ENCODE measurements at places on chromosomes 13 and 19.

DNA sequence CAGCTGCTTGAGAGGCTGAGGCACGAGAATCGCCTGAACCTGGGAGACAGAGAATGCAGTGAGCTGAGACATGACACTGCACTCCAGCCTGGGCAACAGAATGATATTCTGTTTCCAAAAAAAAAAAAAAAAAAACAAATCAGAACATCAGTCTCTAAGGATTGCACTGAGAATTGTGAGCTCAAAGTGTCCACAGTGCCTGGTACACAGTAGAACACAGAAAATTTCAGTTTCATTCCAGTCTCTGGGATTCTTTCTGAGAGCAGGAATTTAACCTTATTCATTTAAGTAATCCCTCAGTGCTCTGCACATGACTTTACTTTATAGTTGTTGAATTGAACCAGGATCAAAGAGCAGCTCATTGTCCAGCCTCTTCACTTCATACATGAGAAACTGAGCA, 25.9 kb upstream of the GATAD2A start:
- DNase-seq: no peak

- DNase-seq: no peak
Observed at GRCh38 chr13:85685436-85685835, 113.8 kb downstream of the SLITRK6 start.

GRCh38 chr19:19490214-19490968, 25.0 kb downstream of the TSSK6 start:
- DNase-seq: peak; percentile 84

DNA sequence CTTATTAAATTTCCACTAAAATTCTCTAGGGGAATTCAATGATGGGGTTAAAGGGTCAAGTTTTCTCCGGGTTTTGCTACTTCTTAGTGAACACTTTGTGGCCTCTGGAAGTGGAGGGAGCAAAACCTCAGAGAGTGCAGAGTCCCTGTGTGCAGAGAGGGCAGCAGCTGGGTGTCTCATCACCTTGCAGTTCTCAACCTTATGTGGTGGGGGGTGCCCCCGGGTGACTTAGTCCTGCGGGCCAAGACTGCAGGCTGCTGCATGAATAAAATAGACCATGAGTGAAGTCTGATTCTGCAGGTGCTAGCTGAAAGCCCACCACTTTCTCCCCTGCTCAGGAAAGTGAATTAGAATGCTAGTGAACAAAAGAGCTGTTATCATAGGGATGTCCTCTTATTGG, 191.6 kb downstream of the DLEU7 start:
- DNase-seq: no peak

- DNase-seq: no peak
Observed at GRCh38 chr13:72104656-72105180, 237.7 kb upstream of the DACH1 start.

DNA sequence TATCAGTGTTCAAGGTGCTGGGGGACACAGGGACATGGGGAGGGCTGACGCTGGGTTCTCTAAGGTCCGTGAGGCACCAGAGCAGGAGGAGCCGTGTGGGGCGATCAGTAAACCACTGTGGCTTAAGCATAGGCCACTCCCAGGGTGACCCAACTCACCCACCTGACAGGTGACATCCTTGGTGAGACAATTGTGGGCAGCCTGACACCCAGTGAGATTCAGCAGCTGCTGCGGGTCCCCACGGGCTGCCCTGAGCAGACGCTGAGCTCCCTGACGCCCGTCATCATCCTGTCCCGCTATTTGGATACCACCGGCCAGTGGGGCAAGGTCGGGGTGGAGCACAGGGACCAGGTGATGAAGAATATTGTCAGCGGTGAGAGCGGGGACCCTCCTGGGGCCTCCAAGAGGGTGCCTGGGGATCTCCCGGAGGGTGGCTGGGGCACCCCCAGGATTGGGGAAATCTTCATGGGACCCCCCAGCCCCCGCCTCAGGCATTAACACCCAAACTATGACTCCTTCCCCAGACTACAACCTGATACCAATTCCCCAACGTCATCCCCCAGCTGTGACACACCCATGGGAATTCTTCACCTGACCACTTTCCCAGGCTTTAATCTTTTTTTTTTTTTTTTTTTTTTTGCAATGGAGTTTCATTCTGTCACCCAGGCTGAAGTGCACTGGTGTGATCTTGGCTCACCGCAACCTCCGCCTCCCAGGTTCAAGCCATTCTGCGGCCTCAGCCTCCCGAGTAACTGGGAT, 33.3 kb upstream of the SHFL start:
- no peak for DNase-seq

GRCh38 chr19:49374665-49375434, 11.2 kb downstream of the DKKL1 start:
- no peak for DNase-seq

DNA sequence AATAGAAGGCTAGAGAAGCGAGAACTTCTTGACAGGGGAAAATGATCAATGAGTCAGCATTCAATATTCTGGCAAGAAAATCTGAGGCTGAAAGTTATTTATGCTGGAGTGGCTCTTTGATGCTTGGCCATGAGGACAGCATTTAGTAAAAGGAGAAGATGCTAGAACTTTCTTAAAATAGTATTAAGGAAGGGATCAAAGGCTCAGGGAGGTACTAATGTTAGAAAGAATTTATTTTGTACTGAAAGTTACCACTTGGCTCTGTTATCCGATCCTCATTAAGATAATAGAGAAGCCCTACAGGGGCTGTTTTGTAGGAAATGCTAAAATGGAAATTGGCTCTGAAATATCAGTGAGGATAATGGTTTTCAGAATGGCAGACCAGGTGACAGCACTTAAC, 1774.6 kb upstream of the PCDH20 start:
- no peak for DNase-seq

GRCh38 chr19:12543855-12544254, 7.4 kb downstream of the ZNF564 start:
- no peak for DNase-seq

DNA sequence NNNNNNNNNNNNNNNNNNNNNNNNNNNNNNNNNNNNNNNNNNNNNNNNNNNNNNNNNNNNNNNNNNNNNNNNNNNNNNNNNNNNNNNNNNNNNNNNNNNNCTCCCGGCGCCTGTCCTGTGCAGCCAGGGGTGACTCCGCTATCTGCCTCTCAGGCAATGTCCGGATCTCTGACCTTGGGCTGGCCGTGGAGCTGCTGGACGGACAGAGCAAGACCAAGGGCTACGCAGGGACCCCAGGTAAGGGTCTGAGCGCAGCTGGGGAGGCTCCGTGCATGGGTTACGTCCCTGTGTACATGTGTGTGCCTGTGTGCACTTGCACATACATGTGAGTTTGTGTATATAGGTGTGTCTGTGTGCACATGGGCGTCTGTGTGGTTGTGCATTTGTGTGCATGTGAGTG, 36.1 kb upstream of the TMEM255B start:
- DNase-seq: no peak

GRCh38 chr13:38542601-38543000, 144.3 kb upstream of the FREM2 start:
- DNase-seq: no peak

DNA sequence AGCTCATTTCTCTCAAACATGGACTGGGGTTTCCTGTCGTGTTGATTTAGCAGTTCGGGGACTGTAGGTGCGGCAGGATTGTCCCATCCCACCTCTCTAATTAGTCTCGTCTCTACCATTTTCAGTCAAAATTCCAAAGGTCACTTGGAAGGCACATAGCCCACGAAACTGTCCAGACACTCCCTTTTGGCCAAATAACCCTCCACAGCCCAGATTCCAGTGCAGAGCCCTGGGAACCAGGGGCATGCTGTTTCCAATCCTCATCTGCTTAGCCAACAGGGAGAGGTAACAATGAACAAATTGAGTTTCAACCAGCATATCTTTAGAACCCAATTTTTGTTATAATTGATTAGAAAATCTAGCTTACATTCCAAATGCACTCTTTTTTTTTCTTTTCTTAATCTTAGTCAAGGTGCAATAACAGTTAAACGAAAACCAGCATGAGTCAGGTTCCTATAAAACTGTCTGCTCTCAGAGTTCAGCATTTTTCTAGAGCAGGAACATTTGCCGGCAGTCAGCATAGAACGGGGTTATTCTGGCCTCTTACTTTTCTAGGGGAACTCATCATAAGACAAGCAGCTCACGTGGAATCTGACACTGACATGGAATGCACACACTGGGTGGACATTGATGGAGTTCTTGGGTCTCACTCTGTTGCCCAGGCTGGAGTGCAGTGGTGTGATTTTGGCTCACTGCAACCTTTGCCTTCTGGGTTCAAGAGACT, 14.4 kb upstream of the CEBPA start:
- DNase-seq: no peak

DNA sequence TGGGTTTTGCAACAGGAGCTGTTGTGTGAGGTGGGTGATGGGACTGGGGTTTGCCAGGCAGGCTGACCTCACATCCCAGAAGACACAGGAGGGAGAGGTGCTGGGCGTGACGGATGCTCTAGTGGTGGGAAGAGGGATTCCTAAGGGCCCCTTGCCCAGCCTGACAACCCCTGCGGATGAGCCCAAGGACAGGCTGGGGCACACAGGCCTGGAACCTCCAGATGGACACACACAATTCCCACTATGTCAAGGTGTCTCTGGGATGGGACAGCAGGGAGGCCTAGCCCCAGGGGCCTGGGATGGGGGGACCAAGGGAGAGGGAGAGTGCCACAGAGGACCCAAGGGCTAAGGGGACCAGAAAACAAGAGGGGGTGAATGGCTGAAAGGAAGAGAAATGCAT, 191.5 kb downstream of the ZNF536 start:
- no peak for DNase-seq

DNA sequence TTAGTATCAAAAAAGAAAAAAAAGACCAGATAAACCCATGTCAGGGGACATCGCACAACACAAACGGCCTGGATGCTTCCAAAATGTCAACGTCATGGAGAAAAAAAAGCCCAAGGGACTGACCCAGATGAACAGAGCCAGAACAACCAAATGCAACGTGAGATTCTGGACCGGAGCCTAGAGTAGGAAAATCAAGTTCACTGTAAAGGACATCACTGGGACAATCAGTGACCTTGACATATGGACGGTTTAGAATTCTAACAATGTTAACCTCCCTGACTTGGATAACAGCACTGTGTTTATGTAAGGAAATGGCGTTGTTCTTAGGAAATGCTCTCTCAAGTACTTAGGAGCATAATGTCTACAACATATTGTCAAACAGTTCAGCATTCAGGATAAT, 15.1 kb upstream of the EMP3 start:
- DNase-seq: no peak

- no peak for DNase-seq
Observed at GRCh38 chr13:32039056-32039455, 7.5 kb downstream of the FRY start.

DNA sequence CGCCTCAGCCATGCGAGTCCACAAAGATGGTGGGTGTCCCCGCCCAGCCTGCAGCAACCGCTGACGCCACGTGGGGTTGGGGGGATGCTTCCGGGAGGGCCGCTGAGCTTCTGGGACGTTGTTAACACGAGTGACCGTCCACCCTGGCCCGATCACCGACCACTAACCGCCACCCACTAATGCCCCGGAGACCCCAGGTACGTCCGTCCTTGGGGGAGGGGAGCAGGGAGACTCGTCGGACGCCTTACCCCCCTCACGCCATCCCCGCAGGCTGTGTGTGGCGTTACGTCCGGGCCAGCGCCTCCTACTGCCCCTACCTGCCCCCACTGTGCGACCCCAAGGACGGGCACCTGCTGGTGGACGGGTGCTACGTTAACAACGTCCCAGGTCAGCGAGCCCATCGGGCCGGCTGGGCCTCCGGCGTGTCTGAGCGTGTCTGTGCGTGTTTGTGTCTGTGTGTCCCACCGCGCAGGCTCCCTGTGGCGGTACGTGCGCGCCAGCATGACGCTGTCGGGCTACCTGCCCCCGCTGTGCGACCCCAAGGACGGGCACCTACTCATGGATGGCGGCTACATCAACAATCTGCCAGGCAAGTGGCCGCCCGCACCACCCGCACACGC, 21.3 kb downstream of the PNPLA6 start:
- no peak for DNase-seq

DNA sequence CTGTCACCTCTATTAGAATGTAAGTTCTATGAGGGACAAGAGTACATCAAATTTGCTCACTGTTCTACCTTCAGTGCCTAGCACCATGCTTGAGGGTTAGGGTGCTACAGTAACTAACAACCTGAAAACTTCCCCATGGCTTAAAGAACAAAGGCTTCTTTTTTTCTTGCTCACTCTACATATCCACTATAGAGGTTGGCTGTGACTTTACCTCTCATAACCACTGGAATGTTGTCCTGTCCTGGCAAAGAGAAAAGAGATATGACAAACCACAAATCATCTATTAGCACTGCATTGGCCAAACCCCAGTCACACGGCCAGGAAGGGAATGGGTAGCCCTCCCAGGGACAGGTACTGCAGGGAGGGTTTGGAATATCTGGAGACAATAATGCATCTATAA, 23.2 kb upstream of the ACOD1 start:
- DNase-seq: no peak

- no peak for DNase-seq
Observed at GRCh38 chr19:15498156-15498858, 10.0 kb upstream of the CYP4F22 start.

DNA sequence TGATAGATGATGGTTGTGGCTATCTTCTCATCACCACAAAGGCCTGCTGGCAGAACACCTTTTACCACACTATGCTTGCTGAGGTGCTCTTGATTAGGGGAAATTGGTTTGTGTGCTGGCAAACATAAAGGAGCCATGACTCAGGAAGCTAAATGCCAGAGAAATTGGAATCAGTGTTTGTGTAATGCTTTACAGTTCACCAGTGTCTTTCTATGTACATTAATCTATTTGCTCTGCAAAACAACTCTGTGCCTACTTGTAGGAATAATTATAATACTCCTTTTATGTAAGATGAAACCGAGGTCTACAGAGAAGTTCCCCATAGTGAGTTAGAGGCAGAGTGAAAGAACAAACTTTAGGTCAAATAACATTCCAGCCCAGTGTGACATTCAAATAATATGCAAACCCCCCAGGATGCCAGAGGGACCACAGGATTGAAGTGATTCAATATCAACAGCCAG, 390.5 kb upstream of the HTR2A start:
- no peak for DNase-seq

DNA sequence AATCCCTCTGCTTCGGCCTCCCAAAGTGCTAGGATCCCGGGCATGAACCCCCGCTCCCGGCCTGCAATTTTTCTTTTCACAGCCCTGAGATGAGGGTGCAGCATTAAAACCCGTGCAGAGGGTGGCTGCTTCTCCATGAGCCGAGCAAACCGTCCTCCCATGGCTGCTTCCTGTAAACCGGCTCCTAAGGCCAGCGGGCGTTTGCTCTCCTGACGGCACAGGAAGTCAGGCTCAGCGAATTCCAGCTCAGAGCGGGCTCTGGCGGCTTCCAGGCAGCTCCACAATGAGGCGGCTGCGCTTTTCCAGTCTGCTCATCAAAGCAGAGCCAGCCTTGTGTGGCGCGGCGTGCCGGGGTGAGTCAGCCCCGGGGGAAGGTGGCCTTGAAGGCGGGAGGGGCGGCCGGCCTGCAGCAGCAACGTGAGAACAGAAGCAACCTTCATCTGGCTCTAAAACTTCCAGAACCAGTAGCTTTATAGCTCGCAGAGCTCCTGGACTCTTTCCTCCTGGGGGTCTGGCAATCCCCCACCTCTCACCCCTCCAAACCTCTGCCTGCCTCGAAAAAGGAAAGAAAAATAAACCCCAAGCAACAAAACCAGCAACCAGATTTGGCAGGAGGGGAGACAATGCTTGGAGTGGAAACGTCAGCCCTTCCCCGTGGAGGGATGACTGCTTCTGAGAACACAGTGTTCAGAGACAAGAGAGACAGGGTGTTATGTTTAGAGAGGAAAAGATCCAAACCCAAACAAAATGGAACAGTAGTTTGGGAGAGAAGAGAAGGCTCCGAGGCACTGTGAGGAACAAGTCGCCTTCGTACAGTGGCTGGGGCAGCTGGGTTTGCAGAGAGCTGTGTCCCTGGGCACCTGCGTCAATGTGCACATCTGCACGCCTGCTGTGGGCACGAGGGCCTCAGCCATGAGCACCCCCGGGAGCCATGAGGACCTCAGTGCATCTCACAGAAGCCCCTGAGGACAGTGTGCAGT, 67.8 kb downstream of the GADD45B start:
- DNase-seq: peak; percentile 92
